RPMI7951 (cell line): ENCODE measurements at places on chromosomes 3 and 15. TPM values are rescaled to one million over a fixed set of nuclear protein-coding genes. Genes with fewer than 3 reads are reported as not detected.
A peak's percentile ranks its signal among the peaks of the same experiment; 100 is the strongest.

DPPA4 gene
- total RNA-seq: 0.10 and 0.60 TPM in 2 replicates

GRCh38 chr3:186772281-186772694 is 11.1 kb upstream of the EIF4A2 start:
- DNase-seq: no peak

GPR149 gene
- total RNA-seq: not detected in 2 replicates

- peak; percentile 90 for DNase-seq
Measured at GRCh38 chr3:170809007-170809974, 60.7 kb downstream of the RPL22L1 start.

NAALADL2 gene
- 0.36 and 0.78 TPM in 2 replicates for total RNA-seq

GRCh38 chr3:37918627-37919026 is 56.9 kb downstream of the CTDSPL start:
- no peak for DNase-seq

DNA sequence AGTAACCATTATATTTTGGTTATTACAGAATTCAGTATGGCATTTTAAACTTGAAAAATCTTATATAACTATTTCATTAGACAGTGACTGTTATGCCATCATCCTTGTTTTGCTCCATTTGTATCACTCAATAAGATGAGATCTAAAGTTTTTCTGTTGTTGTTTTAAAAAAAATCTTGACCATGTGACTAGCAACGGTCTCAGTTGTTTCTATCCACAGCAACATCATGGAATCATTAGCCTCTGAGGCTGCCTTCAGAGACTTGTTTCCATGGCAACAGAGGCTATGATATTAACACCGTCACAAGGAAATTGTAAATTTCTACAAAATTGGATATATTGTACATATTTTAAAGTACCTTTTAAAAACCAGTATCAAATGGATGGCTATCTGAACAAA is 129.8 kb downstream of the DLG1 start:
- peak; percentile 44 for DNase-seq

- DNase-seq: no peak
Measured at GRCh38 chr15:81506071-81506470, 132.1 kb upstream of the TMC3 start.

DNA sequence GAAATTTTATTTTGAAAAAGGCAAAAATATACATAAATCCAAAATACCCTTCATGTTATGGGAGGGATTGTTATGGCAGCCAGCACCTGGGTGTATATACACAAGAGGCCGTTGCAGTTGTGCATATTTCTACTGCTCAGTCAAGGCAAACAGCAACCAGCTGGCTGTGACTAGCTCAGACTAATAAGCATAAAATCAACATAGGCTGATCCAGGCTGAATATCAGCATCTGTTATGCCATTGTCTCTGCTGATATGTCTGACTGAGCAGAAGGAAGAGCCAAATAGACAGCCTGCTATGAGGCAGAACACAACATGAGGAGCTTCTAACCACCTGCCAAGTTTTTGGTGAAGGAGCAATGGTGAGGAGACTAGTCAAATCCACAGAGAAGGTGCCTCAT is 457.5 kb upstream of the ALCAM start:
- peak; percentile 39 for DNase-seq

- DNase-seq: peak; percentile 71
Measured at GRCh38 chr15:59501597-59501996, 63.6 kb downstream of the FAM81A start.

DNA sequence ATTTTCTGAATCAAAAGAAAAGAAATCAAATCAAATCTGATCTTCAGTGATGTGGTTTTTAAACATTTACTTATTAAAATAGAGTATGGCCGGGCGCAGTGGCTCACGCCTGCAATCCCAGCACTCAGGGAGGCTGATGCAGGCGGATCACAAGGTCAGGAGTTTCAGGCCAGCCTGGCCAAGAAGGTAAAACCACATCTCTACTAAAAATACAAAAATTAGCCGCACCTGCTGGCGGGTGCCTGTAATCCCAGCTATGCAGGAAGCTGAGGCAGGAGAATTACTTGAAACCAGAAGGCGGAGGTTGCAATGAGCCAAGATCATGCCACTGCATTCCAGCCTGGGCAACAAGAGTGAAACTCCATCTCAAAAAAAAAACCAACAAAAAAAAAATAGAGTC is 169.1 kb downstream of the ULK4 start:
- DNase-seq: no peak

POTEB gene
- not detected in 2 replicates for total RNA-seq

GRCh38 chr3:9949626-9950025 is 2.6 kb downstream of the PRRT3 start:
- no peak for DNase-seq

- no peak for DNase-seq
Measured at GRCh38 chr3:126488185-126488584, 12.5 kb upstream of the ZXDC start.

DNA sequence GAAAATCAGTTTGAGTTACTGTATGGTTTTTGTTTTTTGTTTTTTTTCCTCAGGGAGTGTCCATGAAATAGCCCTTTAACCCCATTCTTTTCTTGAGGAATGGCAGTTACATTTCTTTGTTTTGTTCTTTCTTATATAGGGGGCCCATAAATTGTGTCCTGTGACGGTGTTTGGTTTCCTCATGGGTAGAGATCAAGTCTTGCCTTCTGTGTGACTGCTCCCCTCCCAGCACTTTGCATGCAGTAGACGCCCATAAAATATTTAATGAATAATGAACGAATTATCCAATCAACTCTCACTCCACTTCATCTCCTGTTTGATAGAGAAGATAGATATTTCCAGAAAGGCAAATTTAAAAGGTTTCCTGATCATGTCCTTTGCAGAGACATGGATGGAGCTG is 78.1 kb downstream of the CADPS start:
- no peak for DNase-seq

- peak; percentile 11 for DNase-seq
Measured at GRCh38 chr15:29089731-29090616, 179.6 kb downstream of the NSMCE3 start.

ERICH6 gene
- total RNA-seq: not detected in 2 replicates

GRCh38 chr3:14471016-14471415 is 68.6 kb downstream of the SLC6A6 start:
- no peak for DNase-seq

GRCh38 chr3:4996223-4996765 is 17.1 kb downstream of the BHLHE40 start:
- DNase-seq: no peak

TMC3 gene
- not detected in 2 replicates for total RNA-seq

- no peak for DNase-seq
Measured at GRCh38 chr3:142007710-142008399, 131.4 kb downstream of the ATP1B3 start.

EPHA3 gene
- 0.20 and 0.24 TPM in 2 replicates for total RNA-seq

SLC7A14 gene
- total RNA-seq: 0.12 TPM in 1 of 2 replicates, not detected in the other

DNA sequence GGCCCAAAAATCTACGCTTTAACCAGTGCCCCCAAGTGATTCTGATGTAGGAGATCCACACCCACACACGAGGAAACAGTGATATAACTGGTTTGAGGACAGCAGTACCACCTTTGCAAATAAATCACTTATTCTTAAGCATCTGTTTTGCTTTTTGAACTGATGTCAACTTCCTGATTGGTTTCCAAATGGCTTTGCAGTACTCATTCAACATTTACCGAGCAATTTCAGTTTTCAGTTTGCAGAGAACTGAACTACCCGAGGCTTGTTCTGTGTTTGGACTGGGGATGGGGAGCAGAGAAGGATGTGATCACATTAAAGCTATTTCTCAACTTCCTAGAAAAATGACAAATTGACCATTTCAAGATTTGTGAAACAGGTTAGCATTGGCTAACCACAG is 1.1 kb upstream of the GYG1 start:
- DNase-seq: no peak

GRCh38 chr15:57785959-57786358 is 79.4 kb downstream of the POLR2M start:
- no peak for DNase-seq

DNA sequence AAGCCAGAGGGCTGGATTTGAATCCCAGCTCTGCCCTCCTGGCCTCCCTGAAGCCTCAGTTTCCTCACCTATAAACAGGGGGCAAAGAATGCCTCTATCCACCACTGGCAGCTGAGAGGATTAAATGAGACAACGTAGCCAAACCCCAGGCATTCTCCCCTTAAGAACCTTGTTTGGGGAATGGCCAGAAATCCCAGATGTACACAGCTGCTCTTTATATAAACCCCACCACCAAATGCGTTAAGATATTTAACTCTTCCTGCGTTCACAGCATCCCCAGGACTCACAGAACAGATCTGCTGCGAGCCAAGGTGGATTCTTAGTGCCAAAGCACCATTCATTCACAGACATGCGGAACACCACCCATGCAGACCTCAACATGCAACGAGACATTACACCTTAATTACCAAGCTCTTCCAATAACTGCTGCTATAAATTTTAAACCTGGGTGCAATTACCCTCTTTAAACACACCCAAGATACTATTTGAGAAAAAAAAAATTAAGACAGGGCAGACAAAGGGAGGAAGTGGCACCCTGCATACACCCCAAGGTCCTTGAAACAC is 5.2 kb downstream of the TLE3 start:
- DNase-seq: no peak

GOLGA8S gene
- total RNA-seq: 0.48 and 0.78 TPM in 2 replicates

DNA sequence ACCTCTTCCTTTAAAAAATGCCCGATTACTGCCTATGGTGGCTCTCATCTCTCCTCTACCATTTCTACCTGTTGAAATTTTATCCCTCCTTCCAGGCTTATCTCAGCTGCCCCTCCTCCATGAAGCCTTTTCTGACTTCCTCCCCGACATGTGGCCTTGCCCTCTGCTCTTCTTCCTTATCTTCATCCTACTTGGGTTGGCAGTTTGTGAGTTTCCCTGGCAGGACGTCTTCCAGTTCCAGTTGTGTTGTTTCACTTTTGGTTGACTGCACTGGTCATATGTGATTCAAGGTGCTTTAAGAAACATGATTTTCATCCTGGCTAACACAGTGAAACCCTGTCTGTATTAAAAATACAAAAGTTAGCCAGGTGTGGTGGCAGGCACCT is 4.4 kb downstream of the DLL4 start:
- DNase-seq: no peak

GRCh38 chr3:46501702-46502101 is 3.9 kb downstream of the RTP3 start:
- peak; percentile 45 for DNase-seq

GRCh38 chr3:128932516-128933212 is 53.2 kb downstream of the ACAD9 start:
- no peak for DNase-seq

RTP1 gene
- not detected in 2 replicates for total RNA-seq

GRCh38 chr3:10772271-10773161 is 43.5 kb upstream of the SLC6A11 start:
- no peak for DNase-seq

- peak; percentile 51 for DNase-seq
Measured at GRCh38 chr15:69862540-69862939, 235.2 kb downstream of the TLE3 start.

DNA sequence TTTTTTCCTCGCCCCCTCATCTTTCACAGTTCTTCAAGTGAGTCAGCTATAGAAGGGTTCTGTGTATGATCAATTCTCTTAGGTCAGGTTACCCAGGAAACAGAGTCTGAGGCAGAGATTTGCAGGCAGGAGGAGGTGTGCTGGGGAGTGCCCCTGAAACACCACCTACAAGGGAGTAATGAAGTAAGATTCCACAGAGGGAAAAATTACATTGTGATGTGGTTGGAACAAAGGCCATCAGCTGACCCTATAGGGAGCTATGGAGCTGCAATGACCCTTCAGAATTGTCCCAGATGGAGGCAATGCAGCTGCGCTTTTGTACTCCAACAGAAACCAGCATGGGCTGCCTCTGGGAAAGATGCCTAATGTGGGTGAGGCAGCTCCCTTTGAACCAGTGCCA is 142.2 kb upstream of the CNTN3 start:
- no peak for DNase-seq

GRCh38 chr3:47577583-47578118 is 1.0 kb downstream of the CSPG5 start:
- peak; percentile 15 for DNase-seq

GRCh38 chr15:90623854-90624253 is 93.3 kb upstream of the BLM start:
- no peak for DNase-seq

DNA sequence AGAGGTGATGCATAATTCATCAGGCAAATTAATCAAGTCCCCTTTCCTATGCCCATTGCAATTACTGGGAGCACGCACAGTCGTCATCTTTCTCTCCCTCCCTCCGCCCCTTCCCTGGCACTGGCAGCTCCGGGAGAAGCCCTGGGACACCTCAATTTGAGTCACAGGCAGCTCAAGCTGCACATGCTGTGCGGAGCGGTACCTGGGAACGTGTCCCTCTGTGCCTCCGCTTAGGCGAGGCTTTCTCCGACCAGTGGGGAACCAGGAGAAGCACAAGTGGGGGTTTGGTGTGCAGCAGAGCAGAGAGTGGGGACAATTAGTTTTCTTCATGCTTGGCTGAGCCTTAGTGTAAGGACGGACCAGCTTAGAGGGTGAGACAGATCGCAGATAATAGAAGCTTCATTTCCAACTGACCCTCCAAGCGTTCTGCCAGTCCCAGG is 88.3 kb downstream of the SOX14 start:
- no peak for DNase-seq

SPATA12 gene
- total RNA-seq: 0.39 TPM in 1 of 2 replicates, not detected in the other
